ENCODE measurements at places on chromosomes 2 and 18.

- no peaks in the 10 kb centered on the region for H3K27me3 ChIP-seq
- H3K27ac ChIP-seq, result no peak overlapping the region
- H3K4me3 ChIP-seq, result no peak overlapping the region
- no peak for DNase-seq
- no peaks in the 10 kb centered on the region for H3K36me3 ChIP-seq
- H3K4me1 ChIP-seq, result no peaks in the 10 kb centered on the region
Measured at GRCh38 chr2:121860033-121860757, 104.7 kb downstream of the TSN start.

DNA sequence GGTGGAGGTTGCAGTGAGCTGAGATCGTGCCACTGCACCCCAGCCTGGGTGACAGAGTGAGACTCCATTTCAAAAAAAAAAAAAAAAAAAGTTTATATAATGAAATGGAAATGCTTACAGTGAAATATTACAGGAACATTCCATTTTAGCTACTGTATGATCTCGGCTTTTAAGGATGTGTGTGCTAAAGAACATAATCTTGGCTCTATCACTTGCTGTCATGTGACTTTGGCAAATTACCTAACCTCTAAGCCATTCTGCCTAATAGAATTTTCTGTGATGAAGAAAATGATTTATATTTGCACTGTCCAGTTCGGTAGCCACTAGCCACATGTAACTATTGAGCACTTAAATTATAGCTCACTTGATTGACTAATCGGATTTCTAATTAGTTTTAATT lies 36.3 kb downstream of the SMAD4 start:
- peaks cover 1% of the 10 kb centered on the region for H3K36me3 ChIP-seq
- H3K4me1 ChIP-seq, result no peaks in the 10 kb centered on the region
- H3K4me3 ChIP-seq, result no peak overlapping the region
- DNase-seq, result no peak
- H3K27ac ChIP-seq, result no peak overlapping the region

- H3K36me3 ChIP-seq, result no peaks in the 10 kb centered on the region
- H3K4me1 ChIP-seq, result no peaks in the 10 kb centered on the region
- H3K4me3 ChIP-seq, result no peak overlapping the region
- no peak overlapping the region for H3K27ac ChIP-seq
- DNase-seq, result no peak
Measured at GRCh38 chr2:57182916-57183315, 863.7 kb upstream of the VRK2 start.

DNA sequence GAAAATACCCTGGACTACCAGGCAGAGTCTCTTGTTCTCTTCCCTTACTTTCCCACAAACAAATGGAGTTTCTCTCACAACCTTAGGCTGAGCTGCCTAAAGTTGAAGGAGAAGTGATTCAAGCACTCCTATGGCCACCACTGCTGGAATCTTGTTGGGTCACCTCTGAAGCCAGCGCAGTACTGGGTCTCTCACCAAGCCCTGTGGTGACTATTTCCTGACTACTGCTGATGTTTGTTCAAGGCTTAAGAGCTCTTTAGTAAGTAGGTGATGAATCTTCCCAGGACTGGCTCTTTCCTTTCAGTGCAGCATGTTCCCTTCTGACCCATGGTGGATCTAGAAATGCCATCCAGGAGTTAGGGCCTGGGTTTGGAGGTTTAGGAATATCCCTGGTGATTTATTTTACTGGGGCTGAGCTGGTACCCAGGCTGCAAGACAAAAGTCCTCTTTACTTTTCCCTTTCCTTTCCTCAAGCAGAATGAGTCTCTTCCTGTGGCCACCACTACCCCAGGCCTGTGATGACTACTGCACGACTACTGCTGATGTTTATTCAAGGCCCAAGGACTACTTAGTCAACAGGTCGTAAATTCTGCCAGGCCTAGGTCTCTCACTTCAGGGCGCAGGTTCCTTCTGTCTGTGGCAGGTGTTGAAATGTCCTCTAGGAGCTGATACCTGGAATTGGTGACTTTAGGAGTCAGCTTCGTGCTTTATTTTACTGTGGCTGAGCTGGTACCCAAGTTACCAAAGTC lies 121.8 kb downstream of the SLC4A10 start:
- H3K4me1 ChIP-seq, result no peaks in the 10 kb centered on the region
- no peaks in the 10 kb centered on the region for H3K27me3 ChIP-seq
- H3K36me3 ChIP-seq, result no peaks in the 10 kb centered on the region
- no peak for DNase-seq
- no peak overlapping the region for H3K27ac ChIP-seq

- H3K27me3 ChIP-seq, result no peaks in the 10 kb centered on the region
- no peaks in the 10 kb centered on the region for H3K36me3 ChIP-seq
- no peaks in the 10 kb centered on the region for H3K4me1 ChIP-seq
Measured at GRCh38 chr2:160419776-160420505, 73.7 kb downstream of the RBMS1 start.

GRCh38 chr2:40287773-40288172 lies 164.1 kb downstream of the SLC8A1 start:
- no peaks in the 10 kb centered on the region for H3K27me3 ChIP-seq
- no peaks in the 10 kb centered on the region for H3K4me1 ChIP-seq
- no peaks in the 10 kb centered on the region for H3K36me3 ChIP-seq

DNA sequence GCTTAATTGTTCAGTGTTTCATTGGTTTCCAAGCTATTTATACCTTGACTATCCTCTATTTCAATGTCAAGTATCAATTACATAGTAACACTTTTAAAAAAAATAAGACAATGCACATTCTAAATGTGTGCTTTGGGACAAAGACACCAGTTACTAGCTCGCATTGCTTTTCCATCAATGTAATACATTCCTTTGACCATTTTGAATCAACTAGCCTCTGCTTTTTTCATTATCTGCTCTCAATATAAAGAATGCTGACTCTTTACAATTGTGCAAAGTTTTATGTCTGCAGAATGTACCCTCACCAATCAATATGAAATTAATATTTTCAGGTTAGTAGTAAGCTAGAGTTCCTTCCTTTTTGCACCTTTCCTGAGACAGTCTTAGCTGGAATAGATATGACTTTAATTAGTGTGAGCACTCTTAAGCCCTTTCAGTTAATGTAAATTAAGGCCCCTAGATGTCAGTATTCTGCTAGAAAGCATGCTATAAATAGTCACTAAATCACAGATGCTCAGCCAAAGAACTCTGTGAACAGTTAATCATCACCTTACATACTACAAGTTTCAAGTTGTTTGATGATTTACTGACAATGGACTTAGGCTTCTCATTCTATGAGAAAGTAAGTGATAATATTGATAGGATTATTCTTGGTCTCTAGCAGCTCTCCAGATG lies 413.6 kb downstream of the PTH2R start:
- H3K36me3 ChIP-seq, result no peaks in the 10 kb centered on the region
- H3K4me1 ChIP-seq, result no peaks in the 10 kb centered on the region
- H3K4me3 ChIP-seq, result no peak overlapping the region
- H3K27ac ChIP-seq, result no peak overlapping the region
- H3K27me3 ChIP-seq, result no peaks in the 10 kb centered on the region

GRCh38 chr2:88549616-88550292 lies 77.5 kb downstream of the EIF2AK3 start:
- H3K27ac ChIP-seq, result no peak overlapping the region
- H3K4me1 ChIP-seq, result no peaks in the 10 kb centered on the region
- H3K4me3 ChIP-seq, result peak overlapping the region; percentile 57

GRCh38 chr2:100548771-100549170 lies 14.0 kb upstream of the PDCL3 start:
- no peaks in the 10 kb centered on the region for H3K4me1 ChIP-seq
- H3K27me3 ChIP-seq, result no peaks in the 10 kb centered on the region
- H3K36me3 ChIP-seq, result no peaks in the 10 kb centered on the region
- no peak overlapping the region for H3K4me3 ChIP-seq
- H3K27ac ChIP-seq, result no peak overlapping the region

DNA sequence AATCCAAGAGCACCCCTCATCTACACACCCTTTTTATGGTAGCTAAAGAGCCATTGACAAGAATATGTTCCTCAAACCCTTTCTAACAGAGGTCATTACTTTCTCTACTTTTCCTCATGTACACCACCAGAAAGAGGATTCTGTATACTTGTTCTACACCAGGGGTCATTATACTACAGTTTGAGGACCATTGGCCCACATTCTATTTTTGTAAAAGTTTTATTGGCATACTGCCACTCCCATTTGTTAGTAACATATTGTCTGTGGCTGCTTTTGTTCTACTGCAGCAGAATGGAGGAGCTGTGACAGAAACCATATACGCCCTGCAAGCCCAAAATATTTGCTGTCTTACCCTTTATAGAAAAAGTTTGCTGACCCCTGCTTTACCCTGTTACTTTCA lies 14.3 kb downstream of the HTR2B start:
- H3K4me1 ChIP-seq, result no peaks in the 10 kb centered on the region
- no peak overlapping the region for H3K27ac ChIP-seq
- H3K27me3 ChIP-seq, result no peaks in the 10 kb centered on the region
- H3K36me3 ChIP-seq, result no peaks in the 10 kb centered on the region
- DNase-seq, result no peak

DNA sequence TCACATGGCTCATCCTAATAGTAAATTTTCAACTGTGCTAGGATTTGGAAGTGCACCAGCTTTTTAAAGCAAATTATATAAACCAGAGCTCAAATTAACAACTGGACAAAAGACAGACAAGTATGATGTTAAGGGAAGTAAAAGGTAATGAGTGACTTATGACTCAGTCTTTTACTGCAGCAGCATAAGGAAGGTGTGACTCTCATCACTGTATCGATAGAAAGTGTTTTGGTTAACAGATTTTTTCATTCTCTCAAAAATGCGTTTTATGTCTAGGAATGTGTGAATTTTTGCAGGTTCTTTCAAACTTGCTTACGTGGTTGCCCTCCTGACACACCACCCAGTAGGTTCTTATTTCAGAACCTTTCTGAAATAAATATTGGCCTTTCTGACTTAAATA lies 244.2 kb upstream of the BOD1L2 start:
- H3K27me3 ChIP-seq, result no peaks in the 10 kb centered on the region
- no peak overlapping the region for H3K27ac ChIP-seq
- no peak for DNase-seq
- no peak overlapping the region for H3K4me3 ChIP-seq

- H3K27ac ChIP-seq, result no peak overlapping the region
- H3K27me3 ChIP-seq, result no peaks in the 10 kb centered on the region
- H3K36me3 ChIP-seq, result no peaks in the 10 kb centered on the region
- no peaks in the 10 kb centered on the region for H3K4me1 ChIP-seq
Measured at GRCh38 chr2:163779970-163780597, 44.3 kb upstream of the FIGN start.

GRCh38 chr2:65367524-65367923 lies 64.9 kb downstream of the SPRED2 start:
- peak overlapping the region; percentile 73 for H3K27ac ChIP-seq
- H3K27me3 ChIP-seq, result no peaks in the 10 kb centered on the region
- DNase-seq, result no peak
- no peaks in the 10 kb centered on the region for H3K4me1 ChIP-seq

GRCh38 chr18:80201739-80202138 lies 45.6 kb downstream of the PARD6G start:
- no peak for DNase-seq
- no peak overlapping the region for H3K4me3 ChIP-seq
- no peaks in the 10 kb centered on the region for H3K36me3 ChIP-seq
- H3K4me1 ChIP-seq, result no peaks in the 10 kb centered on the region
- no peaks in the 10 kb centered on the region for H3K27me3 ChIP-seq
- no peak overlapping the region for H3K27ac ChIP-seq

DNA sequence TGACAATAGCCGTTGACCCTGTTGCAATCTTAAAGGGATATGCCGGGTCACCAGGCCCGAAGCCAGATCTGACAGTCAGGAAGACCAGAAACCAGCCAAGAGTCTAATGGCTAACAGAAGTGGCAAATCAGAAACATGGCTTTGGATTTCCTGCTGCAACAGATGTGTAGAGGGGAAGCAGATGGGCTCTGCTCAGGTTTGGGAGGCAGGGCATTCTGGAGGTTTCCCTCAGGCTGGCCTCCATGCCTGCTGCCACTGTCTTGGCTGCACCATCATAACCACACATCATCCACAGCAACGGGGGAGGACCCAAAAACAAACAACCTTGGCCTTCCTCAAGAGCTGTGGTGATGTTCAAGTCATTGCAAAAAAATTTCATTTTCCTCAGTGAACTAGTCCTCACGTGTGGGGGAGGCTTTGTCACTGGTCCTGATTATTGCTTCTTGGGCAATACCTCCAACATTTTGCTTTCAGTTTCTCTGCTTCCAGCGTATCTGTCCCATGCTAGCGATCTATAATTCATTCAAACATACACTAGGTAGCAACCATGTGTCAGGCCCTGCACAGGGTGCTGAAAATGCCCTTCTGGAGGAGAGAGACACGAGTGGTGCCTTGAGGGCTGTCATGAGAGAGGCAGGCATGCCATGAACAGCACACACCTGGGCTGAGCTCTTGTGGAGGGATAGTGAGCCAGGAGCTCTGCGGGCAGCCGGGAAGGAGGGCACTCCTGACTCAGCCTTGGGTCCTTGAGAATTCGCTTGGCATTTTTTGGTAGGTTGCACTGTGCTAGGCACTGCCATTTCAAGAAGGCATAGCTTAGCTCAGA lies 48.2 kb upstream of the LGALSL start:
- no peaks in the 10 kb centered on the region for H3K36me3 ChIP-seq
- H3K27ac ChIP-seq, result peak overlapping the region; percentile 96
- peak overlapping the region; percentile 58 for H3K4me3 ChIP-seq
- H3K27me3 ChIP-seq, result no peaks in the 10 kb centered on the region
- peaks cover 7% of the 10 kb centered on the region for H3K4me1 ChIP-seq

DNA sequence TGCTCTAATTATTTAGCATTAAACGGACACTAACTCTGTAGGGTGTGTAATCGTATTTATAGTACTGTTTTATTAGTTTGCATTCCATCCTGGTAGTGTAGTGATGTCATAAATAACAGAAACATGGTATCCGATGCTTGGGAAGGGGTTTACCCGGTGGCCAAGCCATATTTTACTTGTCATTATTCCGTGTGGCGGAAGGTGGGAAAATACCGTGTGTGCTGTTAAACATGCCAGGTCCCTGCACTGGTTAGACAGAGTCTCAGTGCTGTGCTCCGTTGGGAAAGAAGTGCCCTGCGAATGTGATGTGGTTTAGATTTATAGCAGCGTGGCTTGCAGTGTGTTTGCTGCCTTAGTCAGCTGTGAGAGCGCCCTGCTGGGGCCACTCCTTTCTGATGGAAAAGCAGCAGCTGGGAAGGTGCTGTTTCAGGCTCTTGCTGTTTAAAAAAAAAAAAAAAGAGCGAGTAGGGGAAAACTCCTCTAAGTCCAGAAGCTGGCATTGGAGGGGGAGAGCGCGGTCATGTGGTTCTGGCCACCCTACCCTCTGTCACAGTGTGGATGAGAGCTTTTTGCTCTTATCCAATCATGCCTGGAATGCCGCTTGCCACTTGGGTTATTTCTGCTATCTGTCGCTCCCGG lies 211.0 kb downstream of the NEDD4L start:
- H3K27ac ChIP-seq, result no peak overlapping the region
- H3K4me1 ChIP-seq, result no peaks in the 10 kb centered on the region
- H3K36me3 ChIP-seq, result peaks cover 7% of the 10 kb centered on the region

DNA sequence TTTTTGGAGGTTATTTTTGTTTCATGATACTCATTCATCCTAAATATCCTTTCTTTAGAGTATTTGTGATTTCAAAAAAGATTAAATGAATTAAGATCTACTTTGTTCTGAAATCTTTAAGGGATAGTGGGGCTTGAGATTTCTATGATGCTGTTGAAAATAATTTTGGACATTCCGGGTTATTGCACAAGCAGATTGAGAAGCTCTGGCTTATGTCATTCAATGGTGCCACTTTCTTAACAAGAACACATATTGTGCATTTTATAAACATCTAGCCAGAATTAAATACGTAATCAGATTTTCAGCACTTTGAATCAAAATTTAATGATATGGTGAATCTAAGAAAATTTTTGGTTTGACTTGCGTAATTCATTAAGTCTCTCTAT lies 207.7 kb upstream of the COL3A1 start:
- H3K36me3 ChIP-seq, result no peaks in the 10 kb centered on the region
- no peaks in the 10 kb centered on the region for H3K4me1 ChIP-seq
- H3K4me3 ChIP-seq, result no peak overlapping the region
